Right forelimb (tissue), 1 donor: ENCODE measurements at places on chromosomes 16 and 17.

DNA sequence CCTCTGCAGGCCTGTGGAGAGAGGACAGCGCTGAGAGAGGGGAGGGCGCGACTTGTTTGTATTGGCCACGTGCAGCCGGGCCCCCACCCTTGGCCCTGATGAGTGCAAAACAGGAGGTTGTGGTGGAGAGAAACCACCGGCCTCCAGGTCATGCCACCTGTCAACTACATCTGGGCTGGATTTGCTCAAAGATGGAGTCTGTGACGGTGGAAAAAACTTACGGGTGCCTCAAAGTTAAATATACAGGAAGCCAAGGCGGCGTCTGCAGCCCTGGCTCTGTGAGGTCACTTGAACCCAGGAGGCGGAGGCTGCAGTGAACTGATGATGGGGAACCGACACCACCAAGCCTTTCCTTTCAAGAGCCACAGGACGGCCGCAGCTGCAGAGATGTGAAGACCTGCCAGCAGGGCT is 15.7 kb downstream of the C16orf74 start:
- no peak for DNase-seq

DNA sequence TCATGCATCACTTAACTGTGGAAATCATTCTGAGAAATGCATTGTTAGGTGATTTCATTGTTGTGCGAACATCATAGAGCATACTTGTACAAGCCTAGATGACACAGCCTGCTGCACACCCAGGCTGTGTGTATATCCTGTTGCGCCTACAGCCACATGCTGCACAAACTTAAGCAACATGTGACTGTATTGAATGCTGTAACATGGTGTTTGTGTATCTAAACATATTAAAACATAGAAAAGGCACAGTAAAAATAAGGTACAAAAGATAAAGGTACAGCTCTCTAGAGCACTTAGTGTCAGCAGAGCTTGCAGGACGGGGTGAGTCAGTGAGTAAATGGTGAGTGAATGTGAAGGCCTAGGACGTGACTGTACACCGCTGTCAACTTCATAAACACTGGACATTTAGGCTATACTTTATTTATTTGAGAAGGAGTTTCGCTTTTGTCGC is 11.9 kb downstream of the FOXK2 start:
- no peak for DNase-seq

DNA sequence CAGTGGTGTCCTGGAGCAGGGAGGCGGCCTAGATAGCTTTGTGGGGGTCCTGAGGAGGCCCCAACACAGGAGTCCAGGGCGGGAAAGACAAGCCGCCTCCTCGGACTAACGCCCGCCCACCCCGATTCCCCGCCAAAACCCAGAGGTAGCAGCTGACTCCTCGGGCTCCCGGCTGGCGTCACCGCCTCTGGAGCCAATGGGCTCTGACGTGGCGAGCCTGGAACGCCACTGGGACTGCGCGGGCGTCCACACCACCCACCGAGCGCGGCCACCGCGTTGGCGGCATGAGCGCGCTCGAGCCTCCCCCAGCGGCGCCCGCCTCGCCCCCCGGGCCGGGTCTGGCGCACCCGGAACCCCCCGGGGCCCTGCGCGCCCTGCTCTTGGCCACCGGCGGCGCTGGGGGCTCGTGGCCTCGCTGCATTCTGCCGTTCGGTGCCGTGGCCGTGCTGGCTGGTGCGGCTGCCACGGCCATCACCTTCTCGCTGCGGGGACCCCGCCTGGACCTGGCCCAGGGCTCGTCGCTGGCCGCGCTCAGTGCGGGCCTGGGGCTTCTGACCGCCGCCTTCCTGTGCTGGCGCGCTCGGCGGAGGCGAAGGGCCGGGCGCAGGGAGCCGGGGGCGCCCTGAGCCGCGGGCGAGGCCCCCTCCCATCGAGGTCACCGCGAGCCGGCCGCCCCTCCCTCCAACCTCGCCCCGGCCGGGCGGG is 3.4 kb upstream of the NTN3 start:
- peak; percentile 89 for DNase-seq

DNA sequence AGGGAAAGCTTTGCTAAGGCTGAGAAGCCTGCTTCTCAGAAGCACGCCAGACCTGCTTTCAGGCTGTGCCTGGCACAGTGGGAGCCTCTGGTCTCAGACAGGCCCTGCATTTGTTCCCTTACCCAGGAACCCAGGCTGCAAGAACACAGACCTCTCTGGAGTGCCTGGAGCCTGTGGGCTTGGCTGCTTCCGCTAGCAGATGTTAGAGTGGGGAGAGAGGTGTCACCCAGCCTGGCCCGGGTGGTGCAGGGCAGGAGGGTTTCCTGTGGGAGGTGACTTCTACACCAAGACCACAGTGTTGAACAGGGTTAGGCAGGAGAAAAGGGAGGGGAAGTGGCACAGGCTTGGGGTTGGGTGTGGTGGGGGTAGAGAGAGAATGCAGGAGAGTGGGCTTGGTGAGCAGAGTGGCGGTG is 35.8 kb upstream of the ADGRG1 start:
- no peak for DNase-seq

DNA sequence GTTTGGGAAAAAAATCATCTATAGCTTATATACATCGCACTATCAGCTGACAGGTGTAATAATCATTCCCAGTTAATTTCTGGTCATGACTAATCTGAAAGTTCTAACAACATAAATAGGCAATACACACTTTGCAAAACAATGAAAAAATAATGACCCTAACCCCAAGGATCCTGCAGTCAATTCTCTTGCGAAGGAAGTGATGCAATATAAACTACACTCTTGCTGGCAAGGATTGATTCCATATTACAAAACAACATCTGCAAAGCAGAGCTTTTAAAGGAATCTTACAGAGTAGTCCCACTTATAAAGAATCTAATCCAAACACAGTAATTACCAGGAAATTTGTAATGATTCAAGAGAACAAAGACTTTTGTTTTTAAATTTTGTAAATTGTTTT is 73.4 kb downstream of the MYO1D start:
- no peak for DNase-seq

- no peak for DNase-seq
Measured at GRCh38 chr17:50147841-50148225, 2.6 kb downstream of the PPP1R9B start.

GRCh38 chr16:84823926-84824325 is 4.1 kb downstream of the CRISPLD2 start:
- DNase-seq: no peak

GRCh38 chr17:10270258-10270657 is 71.9 kb upstream of the GAS7 start:
- no peak for DNase-seq

- DNase-seq: no peak
Measured at GRCh38 chr17:80385046-80385445, 29.9 kb upstream of the ENDOV start.

- no peak for DNase-seq
Measured at GRCh38 chr17:30246460-30246859, 11.0 kb upstream of the SLC6A4 start.

- DNase-seq: no peak
Measured at GRCh38 chr16:70160388-70160787, 13.2 kb upstream of the CLEC18C start.

GRCh38 chr16:86653285-86654006 is 75.1 kb downstream of the FOXL1 start:
- DNase-seq: no peak

DNA sequence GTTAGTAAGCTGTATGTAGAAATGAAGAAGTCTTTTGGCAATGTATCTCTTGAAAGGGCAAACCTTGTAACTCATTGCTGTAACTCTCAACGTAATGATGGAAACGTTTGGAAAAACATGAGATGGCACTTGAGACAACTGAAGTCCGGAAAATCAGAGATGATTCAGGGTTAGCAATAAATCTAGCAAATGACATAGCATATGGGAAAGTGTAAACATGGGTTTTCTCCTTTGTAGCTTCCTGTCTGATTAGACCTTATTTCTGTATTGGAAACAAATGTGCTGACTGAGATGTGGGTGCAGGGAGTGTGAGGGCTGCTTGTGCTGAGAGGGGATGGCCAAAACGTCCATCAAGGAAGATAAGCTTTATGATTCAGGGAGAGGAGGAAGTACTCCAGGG is 110.7 kb upstream of the FAM20A start:
- DNase-seq: no peak

DNA sequence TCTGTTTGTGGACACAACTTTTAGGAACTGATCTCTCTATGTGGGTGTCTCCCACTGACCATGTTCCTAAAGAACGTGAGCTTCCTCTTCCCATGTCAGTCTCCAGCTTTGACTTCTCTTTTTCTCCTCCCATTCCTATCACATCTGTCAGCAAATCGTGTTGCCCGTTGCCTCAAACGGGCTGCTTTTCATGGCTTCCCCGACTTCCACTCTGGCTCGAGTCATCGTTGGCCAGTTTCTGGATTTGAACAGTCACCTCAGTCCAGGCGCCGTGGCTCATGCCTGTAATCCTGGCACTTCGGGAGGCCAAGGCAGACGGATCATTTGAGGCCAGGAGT is 5.4 kb downstream of the ABCC1 start:
- DNase-seq: no peak

DNA sequence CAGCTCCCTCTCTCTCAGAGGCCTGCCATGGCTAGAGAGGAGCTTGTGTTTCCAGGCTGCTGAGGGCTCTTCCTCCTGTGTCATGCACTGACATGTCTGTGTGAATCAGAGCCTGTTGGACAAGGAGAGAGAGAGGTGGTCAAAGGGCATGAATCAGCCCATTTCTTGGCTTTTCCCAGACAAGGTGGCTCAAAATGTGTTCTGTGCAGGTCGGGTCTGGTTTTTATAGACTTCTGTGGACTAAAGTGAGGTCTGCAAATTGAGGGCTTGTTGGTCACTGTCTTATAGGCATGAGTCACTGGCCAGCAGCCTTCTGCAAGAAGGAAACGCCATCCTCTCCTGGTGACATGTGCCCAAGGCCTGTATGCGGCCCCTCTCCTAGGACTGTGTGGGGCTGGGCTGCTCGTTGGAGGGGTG is 97.9 kb downstream of the FOXL1 start:
- no peak for DNase-seq

- no peak for DNase-seq
Measured at GRCh38 chr17:28908640-28909167, 5.8 kb upstream of the DHRS13 start.

GRCh38 chr16:85419503-85420408 is 193.4 kb upstream of the GSE1 start:
- no peak for DNase-seq
